Endothelial cell of umbilical vein (primary cell): ENCODE measurements at places on chromosomes 13 and 19. TPM values are rescaled to one million over a fixed set of nuclear protein-coding genes. Genes with fewer than 3 reads are reported as not detected.

The B3GNT3 gene
- total RNA-seq = not detected in 2 replicates

The ZNF234 gene
- 10.6 and 11.9 TPM in 2 replicates for total RNA-seq

The TDRD12 gene
- 0.09 TPM in 1 of 2 replicates, not detected in the other for total RNA-seq

The CEACAM16 gene
- total RNA-seq = not detected in 2 replicates

The KLK2 gene
- total RNA-seq = not detected in 2 replicates

The ZFP82 gene
- total RNA-seq = 3.7 and 3.9 TPM in 2 replicates

The MAP4K1 gene
- total RNA-seq = 1.2 and 1.6 TPM in 2 replicates
